ENCODE measurements at places on chromosomes 3 and 15.

GRCh38 chr3:134754768-134755559, 40.1 kb upstream of the EPHB1 start:
- no peak for DNase-seq

GRCh38 chr15:55736756-55737155, 6.2 kb downstream of the PRTG start:
- no peak for DNase-seq

- DNase-seq, result no peak
Measured at GRCh38 chr15:55758580-55758986, 15.6 kb upstream of the PRTG start.

DNA sequence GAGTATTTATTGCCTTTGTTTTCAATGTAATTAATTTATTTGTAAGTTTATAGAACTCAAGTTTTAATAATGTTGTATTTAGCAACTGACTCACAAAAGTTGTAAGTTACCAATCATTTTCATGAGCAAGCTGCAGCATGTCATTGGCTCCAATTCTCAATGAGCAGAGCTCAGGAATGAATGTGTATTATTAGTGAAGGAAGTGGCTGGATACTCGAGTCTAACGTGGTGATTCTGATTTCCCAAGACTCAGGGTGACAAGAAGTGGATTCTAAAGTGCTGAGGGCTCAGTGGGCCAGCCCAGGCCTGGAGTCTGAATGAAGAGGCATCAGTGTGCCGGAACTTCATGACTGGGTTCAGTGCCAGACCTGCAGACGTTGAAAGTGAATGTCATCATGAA, 39.6 kb downstream of the CLDN11 start:
- no peak for DNase-seq

DNA sequence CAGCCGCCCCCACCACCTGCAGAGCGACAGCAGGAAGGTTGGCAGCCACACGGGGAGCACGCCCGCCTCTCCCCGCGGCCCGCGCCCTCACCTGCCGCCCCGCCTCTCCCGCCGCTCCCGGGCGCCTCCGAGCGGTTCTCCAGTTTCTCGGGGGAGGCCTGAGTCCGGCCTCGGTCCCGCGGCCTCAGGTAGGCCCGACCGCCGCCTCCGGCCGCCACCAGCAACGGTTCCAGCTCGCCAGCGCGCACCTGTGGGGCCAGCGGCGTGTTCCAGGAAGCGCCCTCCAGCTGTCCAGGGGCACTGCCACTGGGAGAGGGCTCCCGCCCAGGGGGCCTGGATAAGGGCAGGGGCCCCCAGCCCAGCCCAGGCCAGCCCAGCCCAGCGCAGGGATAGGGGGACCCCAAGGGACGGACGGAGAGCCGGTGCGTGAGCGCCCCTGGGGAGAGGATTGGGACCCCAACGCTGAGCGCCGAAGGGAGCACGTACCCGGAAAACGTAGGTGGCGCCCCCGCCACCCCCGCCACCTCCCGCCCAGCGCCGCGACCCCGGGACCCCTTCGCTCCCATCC, 2.2 kb downstream of the LTK start:
- DNase-seq, result no peak

All from stimulated activated CD4-positive, alpha-beta T cell treated with anti-CD3 and anti-CD28 coated beads, Interleukin-1b, Interleukin-23, amount 100 ng/mL, for 1 hour (primary cell).